AG20443 (cell line): ENCODE measurements at places on chromosomes 5 and 9.
A peak's percentile ranks its signal among the peaks of the same experiment; 100 is the strongest.

DNA sequence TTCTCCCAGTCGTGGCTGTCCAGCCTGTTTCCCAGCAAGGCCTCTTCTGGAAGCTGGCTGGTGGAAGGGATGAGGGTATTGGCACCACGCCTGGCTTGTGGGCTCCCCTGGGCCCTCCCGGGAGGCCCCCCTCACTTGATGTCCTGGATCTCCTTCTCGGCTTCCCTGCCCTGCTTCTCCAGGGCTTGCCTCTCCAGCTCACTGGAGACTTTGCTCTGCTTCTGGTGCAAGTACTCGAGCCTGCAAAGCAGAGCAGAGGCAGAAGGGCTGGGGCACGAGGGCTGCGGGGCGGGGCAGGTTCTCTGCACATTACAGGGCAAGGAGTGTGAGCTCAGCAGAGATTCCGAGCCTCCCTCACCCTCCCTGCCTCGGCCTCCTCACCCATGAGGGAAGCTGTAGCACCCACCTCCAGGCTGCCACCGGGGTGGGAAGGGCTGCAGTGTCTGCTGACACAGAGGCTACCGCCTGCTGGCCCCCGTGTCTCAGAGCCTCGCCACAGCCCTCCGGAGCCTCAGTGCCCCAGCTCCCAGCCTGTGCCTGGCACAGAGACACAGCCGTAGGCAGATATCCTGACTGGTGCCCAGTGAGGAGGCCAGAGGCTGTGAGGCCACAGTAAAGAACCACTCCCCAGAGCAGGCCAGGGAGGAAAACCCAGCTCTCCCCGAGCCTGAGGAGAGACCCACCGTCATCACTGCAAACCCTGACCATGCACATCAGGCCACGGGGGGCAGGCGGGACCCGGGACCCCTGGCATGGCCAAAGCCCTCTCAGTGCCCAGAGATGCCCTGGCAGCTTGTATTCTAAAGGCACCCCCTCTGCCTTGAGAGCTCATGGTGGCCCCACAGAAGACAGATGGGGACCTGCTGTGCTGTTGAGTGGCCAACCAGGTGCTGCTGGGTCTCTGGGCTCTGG is 7.2 kb downstream of the SNAPC4 start:
- no peak for DNase-seq

GRCh38 chr9:90508940-90509339 is 133.7 kb downstream of the DIRAS2 start:
- no peak for DNase-seq

- no peak for DNase-seq
Observed at GRCh38 chr5:66616520-66617225, 20.5 kb downstream of the MAST4 start.

DNA sequence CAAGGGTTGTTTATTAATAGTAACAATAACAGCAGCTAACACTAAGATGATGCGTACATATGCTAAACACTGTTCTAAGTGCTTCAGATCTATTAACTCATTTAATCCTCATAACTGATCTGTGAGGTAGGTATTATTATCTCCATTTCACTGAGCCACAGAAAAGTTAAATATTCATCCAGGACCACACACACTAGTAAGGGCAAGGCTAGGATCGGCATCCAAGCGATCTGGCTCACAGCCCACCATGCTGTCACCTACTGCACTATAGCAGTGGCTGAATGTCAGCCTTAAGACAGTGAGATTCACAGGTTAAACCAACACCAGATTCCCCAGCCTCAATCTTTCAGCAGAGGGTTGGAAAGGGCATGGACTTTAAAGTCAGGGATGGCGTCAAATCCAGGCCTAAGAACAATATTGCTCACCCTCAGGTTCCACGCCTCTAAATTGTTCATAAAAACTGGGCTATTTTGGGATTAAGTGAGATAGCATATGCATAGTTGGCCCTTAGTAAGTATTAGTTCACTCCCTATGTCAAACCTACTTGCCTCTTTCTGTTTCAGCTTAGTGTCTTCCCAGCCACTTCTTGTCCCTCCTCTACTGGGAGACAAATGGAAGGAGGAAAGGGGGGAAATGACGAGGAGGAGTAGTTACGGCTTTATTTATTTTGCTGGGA is 150.8 kb downstream of the MAPKAP1 start:
- DNase-seq: no peak

DNA sequence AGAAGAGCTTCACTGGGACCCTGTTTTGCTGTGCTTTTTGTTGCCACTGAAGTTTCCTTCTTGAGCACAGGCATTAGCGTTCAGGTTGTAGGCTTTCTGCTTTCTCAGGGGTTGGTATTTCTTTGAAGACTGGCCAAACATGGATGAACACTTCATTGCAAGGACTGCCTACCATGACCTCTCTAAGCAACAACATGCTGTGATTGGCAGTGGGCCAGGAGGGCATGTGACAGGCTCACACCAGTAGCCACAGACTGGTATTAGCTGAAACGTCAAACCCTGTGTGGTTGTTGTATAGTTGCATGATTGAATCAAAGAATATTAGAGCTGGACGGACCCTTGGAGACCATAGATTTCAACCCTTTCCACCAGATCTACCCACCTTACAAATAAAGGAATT is 20.0 kb upstream of the MLANA start:
- DNase-seq: no peak

- DNase-seq: peak; percentile 67
Observed at GRCh38 chr5:143635146-143635752, 176.7 kb upstream of the HMHB1 start.

DNA sequence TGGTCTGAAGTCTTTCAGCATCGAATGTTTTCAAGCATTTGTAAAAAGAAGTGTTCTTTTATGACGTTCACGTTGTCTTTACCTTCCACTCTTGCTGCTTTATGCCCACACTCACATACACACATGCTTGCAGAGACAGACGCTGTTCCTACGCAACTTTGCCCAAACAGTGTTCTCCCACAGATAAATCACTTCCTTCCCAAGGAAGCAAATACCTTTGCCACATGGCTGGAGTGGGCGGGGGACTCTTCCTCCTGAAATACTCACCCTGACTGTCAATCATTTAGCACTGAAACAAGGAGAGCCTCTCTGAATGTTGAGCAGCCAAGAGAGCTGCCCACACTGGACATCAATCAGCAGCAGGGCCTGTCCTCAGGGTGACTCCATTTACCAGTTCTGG is 22.4 kb upstream of the ASTN2 start:
- DNase-seq: no peak

DNA sequence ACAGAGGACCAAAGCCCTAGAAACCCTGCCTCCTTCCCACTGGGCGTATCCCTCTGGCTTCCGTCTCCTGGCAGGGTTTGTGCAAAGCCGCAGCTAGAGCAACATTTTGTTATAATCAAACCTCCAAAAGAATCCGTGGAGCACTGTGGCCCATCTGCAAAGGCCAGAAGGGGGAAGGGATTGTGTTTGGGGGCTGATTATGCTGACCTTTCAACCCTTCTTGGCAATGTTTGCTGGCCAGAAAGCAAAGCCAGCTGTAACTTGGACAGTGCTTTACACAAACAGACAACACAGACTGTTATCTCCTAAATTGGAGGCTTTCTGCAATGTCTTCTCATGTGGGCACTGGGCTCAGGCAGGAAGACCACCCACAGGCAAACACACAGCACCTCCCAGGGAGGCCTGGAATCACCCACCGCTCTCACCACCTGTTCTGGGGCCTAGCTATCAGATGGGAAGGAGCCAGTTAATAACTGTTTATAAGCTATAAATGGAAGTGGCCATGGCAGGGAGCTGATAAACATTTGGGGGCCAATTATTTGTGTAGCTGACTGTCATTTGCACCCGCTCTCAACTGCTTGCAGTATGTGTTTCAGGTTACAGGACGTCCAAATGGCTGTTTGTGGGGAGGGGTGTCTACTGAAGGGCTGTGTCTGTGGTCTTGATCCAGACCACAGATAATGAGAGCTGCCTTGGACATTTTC is 121.6 kb upstream of the ERCC6L2 start:
- peak; percentile 33 for DNase-seq

GRCh38 chr5:68465133-68465532 is 249.6 kb downstream of the PIK3R1 start:
- DNase-seq: no peak

GRCh38 chr5:153883854-153884611 is 154.7 kb downstream of the FAM114A2 start:
- peak; percentile 23 for DNase-seq

DNA sequence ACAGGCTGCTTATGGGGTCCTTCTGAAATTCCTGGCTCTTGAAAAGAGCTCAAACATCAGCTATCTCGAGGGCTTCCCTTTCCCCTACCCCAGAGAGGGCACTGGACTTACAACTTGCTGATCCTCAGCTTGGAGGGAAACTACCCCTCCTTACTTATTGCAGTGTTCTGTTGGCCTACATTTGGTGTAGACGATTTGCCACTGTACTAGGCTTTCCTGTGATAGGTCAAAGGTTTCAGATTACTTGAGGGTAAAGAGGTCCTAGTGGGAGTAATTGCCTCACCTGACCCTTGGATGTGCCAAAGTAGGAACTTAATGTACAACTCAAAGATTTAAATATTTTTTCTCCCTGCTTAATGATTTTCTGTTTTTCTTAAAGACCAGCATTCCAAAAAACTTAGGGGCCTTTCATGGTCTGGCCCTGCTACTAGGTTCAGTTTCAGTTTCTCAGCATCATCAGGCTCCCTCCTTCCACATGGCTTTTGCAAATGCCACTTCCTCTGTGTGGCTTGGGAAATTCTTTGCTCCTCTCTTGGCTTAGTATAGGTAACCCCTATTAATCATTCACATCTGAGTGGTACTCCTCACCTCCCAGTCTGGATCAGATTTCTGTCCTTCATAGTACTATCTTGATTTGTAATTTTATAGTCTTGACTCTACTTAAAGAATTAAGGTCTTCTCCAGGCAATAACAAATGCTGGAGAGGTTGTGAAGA is 32.4 kb downstream of the CYSTM1 start:
- DNase-seq: no peak

DNA sequence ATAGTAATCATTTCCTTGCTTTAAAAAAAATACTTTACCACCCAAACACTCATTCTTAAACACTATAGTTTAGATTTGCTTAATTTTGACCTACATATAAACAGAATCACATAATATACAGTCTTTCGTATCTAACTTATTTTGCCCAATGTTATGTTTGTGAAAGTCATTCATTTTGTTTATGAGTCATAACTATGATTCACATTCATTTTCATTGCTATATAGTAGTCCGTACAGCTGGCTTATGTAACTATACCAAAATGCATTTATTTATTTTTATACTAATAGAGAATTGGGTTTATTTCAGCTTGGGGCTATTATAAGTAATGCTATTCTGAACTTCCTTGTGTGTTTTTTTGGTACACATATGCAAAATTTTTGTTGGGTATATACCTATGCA is 33.9 kb upstream of the FOXI1 start:
- DNase-seq: no peak
